ENCODE measurements at places on chromosomes 6 and 20.

DNA sequence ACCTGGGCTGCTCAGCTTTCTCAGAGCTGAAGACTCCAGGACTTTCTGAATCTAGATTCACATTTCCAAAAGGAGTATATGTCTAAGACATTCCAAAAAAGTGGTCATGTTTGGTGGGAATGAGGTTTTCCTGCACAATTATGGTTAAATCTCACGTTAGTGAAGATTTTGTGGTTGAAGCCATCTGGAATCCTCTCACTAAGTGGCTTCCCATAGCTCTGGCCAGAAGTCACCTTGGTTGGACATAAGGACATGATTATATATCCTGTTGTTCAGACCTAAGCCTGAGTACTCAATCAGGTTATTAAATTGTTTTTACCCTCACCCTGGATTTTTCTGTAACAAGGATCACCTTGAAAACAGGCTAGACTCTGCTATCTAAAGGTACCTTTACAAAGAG is 176.1 kb upstream of the PLN start:
- DNase-seq = no peak

- no peak for DNase-seq
Observed at GRCh38 chr6:153167907-153168306, 36.8 kb upstream of the RGS17 start.

GRCh38 chr6:34656378-34657036 is 40.1 kb downstream of the ILRUN start:
- DNase-seq = no peak

DNA sequence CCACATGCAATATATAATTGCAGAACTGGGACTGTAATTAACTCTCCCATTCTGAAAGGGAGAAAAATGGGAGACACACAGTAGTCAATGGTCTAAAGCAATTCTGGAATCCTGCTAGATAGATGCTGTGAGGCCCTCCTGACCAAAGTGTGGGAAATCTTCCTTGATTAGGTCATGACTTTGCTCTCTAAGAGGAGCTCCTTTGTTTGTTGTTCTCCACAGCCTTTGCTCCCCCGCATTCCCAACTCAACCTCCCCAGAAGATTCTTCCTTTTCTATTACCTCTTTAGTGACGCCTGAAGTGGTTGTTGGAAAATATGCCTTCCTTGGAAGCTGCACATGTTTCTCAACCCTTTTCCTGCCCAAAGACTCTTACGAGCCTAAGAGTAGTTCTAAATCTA is 28.8 kb upstream of the LIN28B start:
- no peak for DNase-seq

DNA sequence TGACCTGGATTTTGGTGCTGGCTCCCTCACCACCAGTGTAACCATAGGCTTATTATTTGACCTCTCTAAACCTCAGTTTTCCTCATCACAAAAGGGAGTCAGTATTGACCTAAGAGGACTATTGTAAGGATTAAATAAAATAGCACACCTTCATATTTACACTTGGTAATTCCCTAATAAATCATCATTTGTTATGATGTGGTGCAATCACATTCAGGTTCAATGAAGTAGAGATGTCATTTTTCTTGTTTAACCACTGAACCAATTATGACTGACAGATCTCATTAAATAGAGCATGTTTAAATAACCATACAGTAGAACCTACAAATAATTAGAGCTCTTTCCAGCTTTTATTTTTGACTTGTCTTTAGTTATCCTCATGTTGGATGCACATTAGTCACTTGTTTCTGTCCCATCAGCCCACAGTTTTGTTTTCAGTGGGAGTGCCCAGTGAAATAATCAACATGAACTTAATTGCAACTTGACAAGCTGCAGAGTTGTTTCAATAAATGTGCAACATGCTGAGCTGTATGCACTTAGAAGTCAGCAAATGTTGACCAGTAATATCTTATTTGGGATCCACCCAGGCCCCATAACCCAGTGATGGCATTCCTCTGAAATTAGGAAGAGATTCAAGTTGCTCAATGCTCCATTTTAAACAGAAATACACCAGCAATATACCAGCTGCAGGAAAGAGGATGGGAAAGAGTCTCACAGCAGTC is 451.7 kb upstream of the MARCKS start:
- DNase-seq = no peak

DNA sequence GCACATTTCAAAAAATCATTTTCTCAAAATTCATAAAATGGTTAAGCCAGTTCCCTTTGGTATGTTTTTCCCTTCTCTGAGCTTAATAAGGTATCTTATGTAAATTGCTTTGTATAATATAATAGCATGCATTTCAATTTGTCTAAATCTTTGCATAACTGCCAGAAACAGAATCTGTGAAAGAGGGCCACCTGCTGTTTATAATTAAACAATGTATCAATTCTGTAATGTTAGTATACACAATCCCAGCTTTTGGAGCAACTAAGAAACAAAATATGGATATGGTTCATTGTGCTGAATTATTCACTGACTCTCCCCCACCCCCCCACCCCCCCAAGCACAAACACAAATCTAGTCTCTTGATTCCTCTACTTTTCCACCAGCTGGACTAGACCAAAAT is 54.8 kb downstream of the GPX5 start:
- DNase-seq = no peak

DNA sequence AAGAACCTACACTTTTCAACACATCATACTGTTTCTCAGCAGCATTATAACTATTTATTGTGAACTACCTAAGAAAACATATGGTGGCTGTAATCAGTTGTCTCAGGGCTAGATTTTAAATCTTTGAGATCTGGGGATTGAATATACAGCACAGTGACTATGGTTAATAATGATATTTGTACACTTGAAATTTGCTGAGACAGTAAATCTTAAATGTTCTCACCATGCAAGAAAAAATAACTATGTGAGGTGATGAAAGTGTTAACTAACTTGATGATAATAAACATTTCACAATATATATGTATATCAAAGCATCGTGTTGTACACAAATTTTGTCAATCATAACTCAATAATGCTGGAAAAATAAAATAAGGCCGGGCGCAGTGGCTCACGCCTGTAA is 113.8 kb downstream of the ATXN1 start:
- no peak for DNase-seq

DNA sequence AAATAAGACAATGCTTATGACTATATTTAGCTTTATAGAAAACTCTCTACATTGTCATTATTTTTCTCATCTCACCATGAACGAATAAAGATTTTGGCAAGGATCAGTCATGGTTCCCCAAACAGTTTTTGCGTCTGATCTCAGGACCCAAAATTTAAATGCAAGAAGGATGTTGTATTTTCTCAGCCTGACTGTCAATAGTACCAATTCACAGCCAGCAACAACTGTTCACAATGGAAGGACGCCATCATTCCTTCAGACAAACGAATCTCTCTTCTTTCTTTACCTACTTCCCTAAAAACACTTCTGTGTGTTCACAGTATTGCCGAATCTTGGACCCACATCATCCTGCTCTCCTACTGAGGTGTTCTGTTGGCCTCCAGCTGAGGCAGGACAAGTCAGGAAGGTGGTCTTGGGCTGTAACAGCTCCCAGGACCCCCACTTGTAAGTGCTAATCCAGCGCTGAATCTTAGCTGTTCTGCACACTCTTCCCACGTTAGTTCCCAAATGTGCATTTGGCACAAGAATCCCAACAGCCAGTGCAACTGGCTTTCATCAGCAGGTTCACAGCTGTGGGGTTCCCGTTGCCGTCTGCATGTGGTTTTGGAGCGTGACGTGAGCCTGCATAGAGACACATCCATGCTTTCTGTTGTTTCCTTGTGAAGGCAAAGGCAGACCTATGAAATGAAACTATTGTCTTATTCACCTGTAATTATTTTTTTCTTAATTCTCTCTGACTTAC is 600.0 kb downstream of the QKI start:
- DNase-seq = no peak

GRCh38 chr20:9597547-9597946 is 83.2 kb downstream of the LAMP5 start:
- no peak for DNase-seq

- peak; percentile 38 for DNase-seq
Observed at GRCh38 chr6:31797588-31797987, 2.0 kb upstream of the VARS1 start.

DNA sequence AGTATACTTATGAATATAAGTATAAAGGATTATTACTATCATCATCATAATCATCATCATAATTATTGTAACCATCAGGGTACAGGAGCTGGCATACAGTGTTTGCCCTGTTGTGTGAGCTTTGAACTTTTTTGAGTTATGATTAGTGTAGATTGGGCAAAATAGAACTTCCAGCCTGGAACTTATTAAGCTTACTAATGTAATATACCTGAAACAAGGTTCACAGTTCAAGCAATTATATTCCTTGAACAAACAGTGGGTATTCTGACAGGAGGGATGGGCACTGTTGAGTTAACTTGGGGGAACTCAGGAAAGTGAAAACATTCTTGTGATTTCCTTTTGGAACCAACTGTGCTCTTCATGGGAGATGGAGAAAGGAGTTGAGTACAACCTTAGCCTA is 680.0 kb downstream of the DOK5 start:
- no peak for DNase-seq

DNA sequence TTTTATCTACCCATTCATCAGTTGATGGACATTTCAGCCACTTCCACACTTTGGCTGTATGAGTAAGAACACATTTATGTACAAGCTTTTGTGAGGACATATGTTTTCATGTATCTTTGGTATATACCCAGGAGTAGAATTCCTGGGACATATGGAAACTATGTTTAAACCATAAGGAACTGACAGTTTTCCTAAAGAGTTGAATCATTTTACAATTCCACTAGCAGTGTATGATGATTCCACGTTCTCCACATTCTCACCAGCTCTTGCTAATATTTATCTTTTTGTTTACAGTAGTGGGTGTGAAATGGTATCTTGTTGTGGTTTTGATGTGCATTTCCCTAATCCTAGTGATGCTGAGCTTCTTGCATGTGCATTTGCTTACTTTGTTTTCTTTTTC is 338.1 kb downstream of the PLCB1 start:
- no peak for DNase-seq

DNA sequence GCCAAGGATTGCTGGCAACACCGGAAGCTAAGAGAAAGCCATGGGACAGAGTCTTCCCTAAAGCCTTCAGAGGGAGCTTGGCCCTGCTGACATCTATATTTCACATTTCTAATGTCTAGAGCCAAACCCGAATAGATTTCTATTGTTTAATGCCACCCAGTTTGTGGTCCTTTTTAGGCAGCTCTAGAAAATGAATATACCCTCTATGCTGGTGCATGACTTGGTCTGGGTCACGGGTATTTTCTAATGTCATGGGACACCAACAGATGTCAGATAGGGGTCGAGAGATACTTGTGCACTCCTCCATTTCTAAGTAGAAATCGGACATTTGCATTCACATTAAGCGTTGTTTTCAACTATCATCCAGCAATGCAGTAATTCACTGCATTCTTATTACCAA is 37.0 kb upstream of the SOX4 start:
- DNase-seq = no peak

Data from T-cell (primary cell).